ENCODE measurements at places on chromosomes 1 and 21.

DNA sequence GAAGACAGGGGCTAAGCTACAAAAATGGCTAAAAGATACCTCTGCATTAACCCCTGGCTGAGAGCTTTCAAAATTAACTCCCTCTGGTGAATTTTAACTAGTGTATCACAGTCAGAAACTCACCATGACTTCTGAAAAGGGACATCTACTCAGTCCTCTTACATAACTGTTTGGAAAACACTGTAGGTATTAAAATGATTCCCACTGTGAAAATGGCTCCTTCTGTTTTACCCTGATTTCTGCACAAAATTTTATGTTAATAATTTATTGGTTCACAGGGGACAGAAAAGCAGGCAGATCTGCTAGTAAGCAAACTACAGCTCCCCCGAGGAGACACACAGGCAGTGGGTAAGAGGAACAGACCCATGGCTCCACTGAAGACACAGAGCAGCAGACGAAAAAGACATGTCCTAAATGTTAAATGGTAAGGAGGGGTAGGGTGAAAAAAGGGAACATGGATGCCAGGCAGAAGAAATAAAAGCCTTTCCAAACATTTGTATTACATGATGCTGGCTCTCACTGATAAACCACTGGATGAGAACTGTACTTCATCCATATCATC is 111.7 kb downstream of the SLC45A1 start:
- DNase-seq, result no peak

GRCh38 chr1:211527006-211527405 is 35.0 kb upstream of the RD3 start:
- DNase-seq, result no peak

DNA sequence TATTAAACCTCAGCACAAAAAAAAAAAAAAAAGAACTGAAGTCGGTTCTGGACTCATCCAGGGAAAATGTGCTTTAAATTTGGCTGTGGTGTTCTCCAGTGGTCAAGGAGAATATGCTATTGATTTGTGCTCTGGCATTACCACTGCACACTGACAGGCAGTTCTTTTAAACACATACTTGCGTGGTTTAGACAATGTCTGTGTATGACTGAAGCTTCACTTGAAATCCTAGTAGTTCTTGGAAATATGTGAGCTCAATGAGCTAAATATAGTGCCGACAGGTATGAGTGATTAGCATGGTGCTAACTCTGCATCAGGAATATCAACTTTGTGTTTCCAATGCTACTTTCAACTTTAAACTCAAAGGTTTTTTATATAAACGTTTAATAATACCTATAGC is 415.6 kb downstream of the SMYD3 start:
- peak; percentile 81 for DNase-seq

- DNase-seq, result no peak
Observed at GRCh38 chr1:198906739-198907422, 268.0 kb downstream of the PTPRC start.

GRCh38 chr1:211722277-211723175 is 47.1 kb upstream of the NEK2 start:
- no peak for DNase-seq

GRCh38 chr1:42033629-42034028 is 114.9 kb upstream of the HIVEP3 start:
- DNase-seq, result no peak

DNA sequence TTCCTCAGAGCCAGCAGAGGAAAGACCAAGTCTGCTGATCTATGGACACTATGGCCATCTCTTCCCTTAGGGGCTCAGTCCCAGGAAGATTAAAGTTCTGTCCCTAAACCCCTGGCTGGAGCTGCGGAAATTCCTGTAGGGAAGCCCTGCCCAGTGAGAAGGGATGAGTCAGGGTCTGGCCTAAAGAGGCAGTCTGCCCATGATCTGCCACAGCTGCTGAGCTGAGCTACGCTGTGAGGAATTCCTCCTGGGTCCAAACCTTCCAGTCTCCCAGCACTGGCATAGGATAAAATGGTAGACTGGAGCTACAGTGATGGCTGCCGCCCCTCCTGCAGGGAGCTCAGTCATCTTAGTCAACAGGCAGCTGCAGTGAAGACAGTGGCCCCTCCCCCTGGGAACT is 213.7 kb downstream of the BRINP2 start:
- peak; percentile 58 for DNase-seq

DNA sequence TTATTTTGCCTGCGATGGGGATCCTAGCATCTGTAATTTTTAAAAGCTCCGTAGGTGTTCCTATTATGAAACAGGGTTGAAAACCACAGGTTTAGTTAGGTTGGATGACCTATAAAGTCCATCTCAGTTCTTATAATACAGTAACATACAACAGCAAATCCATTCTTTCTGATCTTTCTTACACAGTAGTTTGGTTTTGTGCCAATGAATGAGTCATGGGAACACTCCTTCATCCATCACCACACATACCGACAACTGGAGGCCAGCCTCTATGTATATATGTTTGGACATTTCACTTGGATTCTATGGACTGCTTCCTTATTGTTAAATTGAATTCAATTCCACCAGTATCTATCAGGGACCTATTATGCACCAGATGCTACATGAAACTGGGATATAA is 118.4 kb upstream of the L1TD1 start:
- DNase-seq, result peak; percentile 44
